Umbilical cord (tissue), 2 donors: ENCODE measurements at places on chromosomes 13 and 19. TPM values are rescaled to one million over a fixed set of nuclear protein-coding genes. Genes with fewer than 3 reads are reported as not detected.

DNA sequence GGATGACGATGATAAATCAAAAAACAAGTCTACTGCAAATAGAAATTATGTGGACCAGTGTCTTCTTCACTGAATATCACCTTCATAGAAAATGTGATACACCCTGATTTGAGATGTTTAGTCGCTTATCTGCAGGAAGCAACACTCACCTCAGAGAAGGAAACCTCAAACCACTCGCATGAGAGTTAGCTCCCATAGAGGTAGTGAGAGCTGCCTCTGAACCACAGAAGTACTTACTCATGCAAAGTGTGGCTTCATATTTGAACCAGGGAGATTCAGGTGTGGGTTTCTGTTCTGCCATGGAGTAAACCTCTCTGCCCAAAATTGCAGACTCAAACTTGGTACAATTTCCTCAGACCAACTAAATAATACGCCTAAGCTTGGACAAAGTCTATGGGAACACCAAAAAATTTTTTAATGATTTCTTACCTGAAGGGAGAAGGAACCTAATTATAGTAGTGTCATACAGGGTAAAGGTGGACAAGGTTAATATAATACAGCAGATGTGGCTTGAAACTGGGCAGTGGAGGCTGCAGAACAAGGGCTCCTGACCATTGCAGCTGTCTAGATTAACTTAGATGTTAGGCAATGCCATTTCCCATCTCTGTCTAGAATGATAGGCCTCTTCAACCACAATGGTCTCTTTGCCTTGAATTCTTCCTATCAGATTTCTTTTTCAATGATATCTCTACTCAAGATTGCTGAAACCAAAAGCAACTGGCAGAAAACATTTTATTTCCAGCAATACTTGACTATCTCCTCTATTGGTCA, 29.6 kb upstream of the RCBTB2 start:
- no peak for DNase-seq

KDELR1 gene
- total RNA-seq, result 47.7 TPM

DNA sequence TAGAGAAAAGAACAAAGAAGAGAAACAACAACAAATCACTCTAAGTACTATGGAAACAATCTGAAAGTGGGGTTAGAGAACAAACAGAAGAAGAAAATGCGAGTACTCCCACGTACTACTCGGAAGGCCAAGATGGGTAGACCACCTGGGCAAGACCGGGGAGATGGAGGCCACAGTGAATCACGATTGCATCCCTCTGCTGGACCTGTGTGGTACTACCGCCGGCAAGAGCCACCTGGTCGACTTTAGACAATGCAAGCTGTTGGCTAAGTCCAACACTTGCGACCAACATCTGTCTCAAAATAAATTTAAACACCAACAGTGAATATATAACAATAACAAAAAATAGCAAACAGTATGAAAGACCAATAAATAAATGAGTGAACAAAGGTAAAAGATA, 45.5 kb upstream of the ZNF91 start:
- no peak for DNase-seq

GRCh38 chr13:113229161-113229560, 19.7 kb downstream of the CUL4A start:
- no peak for DNase-seq
